CD4-positive, alpha-beta T cell treated with Interleukin-4 for 1 hour (primary cell): ENCODE measurements at places on chromosomes 7 and 10.
A peak's percentile ranks its signal among the peaks of the same experiment; 100 is the strongest.

DNA sequence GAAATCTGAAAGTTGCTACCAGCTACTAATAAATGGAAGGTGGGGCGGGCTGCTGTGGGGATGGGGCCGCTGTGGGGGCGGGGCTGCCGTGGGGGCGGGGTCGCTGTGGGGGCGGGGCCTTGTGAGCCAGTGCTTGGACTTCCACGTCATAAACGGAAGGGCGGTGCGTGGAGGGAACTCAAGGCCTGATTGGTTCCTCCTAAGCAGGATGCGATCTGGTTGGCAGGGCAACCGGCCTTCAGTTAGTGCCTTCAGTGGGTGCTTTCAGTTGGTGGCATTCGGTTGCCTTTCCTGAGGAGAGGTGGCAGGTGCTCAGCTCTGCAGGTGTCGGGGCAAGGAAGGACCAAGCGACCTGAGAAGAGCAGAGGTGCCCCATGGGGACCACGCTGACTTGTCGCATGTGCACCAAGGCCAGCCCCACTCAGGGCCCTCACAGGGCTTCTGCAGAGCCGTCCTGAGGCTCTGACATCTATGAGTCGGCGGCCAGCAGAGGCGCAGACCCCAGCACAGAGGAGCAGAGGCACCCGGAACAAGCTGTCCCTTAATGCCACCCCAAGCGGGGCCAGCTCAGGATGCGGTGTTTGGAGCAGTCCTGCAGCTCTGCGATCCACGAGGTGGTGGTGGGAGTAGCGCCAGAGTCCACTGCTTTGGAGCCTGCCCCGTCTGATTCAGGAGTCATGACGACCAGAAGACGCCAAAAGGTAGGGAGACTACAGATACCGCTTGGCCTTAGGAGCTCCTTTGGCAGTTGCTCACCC is 54.4 kb upstream of the PDSS1 start:
- no peak for DNase-seq

DNA sequence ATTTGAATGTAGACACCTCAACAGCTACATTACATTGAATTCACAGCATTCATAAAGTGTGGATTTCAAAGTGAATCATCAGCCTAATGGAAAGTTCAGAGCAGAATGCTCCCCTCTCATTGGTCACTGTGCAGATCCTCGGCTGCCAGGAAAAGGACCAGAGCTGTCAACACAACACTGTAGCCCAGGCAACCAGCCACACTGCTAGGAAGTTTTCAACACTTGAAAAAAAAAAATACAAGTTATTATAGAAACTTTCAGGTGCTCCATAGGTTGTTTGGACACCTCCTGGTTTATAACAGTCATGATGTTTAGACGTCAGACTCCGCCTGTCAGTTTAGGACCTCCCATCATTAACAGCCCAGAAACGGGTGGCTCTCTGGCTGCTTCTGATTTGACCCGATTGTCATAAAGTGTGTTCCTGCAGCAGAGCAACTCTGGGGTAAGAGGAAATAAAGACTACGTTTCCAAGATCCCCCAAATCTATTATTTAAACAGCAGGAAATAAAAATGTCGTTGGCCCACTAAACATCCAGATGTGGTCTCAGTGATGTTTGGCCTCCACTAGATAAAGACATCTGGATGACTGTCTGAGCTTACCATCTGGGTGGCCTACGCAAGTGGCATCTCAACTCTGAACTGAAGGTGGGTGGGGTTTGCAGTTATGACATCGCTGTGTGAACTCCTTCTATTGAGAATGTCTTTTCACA is 117.4 kb downstream of the CABCOCO1 start:
- no peak for DNase-seq

DNA sequence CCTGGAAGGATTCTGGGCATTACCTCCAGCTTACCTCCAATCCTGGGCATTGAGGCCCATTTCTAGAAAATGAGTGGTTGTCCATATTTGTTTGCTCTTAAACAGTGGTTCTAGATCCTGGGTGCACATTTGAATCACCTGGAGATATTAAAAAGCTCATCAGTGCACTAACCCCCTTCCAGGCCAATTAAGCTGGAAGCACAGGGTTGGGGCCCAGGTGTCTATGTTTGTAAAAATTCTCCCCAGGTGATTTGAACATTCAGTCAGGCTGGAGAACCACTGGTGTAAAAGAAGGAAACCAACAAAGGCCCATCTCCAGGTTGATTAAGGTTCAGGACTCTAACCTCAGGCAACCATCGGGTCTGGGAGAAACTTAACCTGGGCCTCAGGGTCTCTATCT is 102.6 kb upstream of the NANOS1 start:
- DNase-seq, result no peak

GRCh38 chr10:36119455-36119854 is 477.4 kb upstream of the FZD8 start:
- no peak for DNase-seq

DNA sequence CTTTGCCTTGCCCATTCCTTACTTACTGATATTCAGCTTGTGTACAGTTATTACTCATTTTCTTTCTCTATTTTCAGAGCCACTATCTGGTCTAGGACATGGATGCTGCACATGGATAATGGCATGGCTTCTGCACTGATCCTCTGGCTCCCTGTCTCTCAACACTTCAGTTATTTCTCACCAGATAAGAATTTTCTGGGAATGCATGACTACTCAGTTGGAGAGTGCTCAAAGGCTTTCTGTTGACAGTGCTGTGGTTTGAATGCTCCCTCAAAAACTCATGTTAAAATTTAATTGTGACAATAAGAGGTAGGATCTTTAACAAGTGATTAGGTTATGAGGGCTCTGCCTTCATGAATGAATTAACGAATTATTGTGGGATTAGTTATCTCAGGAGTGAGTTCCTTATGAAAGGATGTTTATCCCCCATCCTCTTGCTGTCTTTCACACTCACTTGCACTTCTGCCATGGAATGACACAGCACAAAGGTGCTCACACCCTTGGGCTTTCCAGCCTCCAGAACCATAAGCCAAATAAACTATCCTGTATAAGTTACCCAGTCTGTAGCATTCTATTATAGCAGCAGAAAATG is 16.1 kb upstream of the PIK3CG start:
- DNase-seq, result no peak

- DNase-seq, result no peak
Observed at GRCh38 chr7:1228545-1229201, 4.0 kb upstream of the UNCX start.

- DNase-seq, result peak; percentile 6
Observed at GRCh38 chr10:48469516-48470020, 135.3 kb downstream of the ARHGAP22 start.

GRCh38 chr7:17524746-17525145 is 226.3 kb downstream of the AHR start:
- DNase-seq, result no peak

GRCh38 chr7:113945018-113945938 is 26.5 kb upstream of the PPP1R3A start:
- DNase-seq, result no peak

- no peak for DNase-seq
Observed at GRCh38 chr10:72483471-72483870, 128.8 kb upstream of the DNAJB12 start.

- no peak for DNase-seq
Observed at GRCh38 chr7:2198760-2199159, 34.0 kb downstream of the MAD1L1 start.

GRCh38 chr10:78542521-78542920 is 508.9 kb downstream of the RPS24 start:
- no peak for DNase-seq

DNA sequence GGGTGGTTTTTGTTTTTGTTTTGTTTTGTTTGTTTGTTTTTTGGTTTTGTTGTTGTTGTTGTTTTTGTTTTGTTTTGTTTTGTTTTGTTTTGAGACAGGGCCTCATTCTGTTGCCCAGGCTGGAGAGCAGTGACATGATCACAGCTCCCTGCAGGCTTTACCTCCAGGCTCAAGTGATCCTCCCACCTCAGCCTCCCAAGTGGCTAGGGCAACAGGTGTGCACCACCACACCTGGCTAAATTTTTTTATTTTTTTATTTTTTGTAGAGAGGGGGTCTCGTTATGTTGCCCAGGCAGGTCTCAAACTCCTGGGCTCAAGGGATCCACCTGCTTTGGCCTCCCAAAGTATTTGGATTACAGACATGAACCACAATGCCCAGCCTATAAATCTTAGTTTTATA is 115.9 kb upstream of the NFE2L3 start:
- DNase-seq, result no peak

- no peak for DNase-seq
Observed at GRCh38 chr7:57416601-57417358, 33.2 kb upstream of the ZNF716 start.

- DNase-seq, result no peak
Observed at GRCh38 chr10:111109501-111110242, 32.8 kb downstream of the ADRA2A start.

DNA sequence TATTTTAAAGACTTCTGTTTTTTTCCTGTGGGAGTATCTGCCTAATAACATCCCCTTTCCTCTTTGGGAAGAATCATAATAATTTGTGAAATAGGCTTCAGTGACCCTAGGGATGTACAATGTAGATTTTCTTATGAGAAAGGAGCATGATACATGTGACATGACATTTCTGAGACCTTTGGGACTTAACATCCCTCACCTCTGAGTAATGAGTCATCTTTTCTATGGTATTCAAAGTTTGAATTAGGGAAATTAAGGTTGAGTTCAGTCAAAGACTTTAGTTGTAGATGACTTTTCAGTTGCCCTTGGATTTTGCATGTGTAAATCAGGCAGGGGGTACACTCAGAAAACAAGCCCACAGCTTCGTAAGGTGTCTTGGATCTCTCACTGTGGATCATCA is 14.3 kb downstream of the GRK5 start:
- no peak for DNase-seq

DNA sequence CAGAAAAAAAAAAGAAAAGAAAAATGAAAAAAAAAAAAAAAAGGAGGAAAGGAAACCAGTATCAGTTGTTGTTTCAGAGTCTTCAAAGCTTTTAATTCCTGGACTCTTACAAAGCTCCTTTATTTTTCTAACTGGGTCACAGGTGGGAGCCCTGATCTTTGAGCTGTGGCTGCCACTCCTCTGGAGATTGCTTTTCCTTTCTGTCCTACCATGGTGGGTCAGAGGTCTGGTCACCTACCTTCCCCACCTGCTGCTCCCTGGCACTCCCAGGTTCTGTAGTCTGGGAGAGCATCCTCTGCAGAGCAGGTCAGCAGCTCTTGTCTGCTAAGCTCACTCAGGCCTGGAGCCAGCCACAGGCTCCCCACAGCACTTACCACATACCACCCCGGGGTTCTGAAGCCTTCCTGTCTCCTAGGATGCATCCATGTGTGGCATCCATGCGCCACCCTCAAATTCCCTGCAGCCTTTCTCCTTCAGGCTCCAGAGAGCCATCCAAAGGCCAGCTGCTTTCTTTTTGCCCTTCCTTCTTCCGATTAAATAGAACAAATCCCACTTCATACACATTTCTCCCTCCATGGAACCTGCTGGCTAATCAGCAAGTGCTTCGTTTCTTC is 73.2 kb upstream of the TPK1 start:
- no peak for DNase-seq

GRCh38 chr10:4136121-4136520 is 351.1 kb upstream of the KLF6 start:
- no peak for DNase-seq

GRCh38 chr10:12448340-12448728 is 99.0 kb downstream of the CAMK1D start:
- DNase-seq, result no peak

DNA sequence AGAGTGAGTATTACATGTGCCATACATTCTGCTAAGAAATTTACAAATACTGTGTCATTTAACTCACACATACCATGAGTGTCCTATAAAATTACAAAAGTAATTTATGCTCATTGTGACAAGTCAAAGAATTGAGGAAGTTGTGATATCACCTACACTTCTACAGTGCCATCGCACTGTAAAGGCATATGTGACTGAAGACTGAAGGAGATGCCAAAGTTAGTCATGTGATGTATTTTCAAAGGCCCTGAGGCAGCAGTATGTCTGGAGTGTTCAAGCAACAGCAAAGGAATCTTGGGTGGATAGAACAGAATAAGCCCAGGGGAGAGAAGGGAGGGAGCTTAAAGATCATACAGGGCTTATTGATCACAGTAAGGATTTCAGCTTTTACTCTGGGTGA is 176.8 kb downstream of the WNT2 start:
- no peak for DNase-seq

GRCh38 chr7:121001234-121001906 is 12.9 kb downstream of the CPED1 start:
- no peak for DNase-seq

DNA sequence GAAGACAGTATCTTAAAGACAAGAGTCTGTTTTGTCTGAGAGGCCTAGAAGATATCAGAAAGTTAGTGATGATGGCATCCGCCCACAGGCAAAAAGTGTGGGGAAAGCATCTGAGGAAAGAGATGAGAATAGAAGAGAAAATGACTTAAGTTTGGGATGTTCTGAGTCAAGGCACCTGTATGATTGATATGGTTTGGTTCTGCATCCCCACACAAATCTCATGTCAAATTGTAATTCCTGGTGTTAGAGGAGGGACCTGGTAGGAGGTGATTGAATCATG is 568.2 kb upstream of the MGMT start:
- no peak for DNase-seq

GRCh38 chr7:38223306-38223705 is 45.3 kb downstream of the STARD3NL start:
- no peak for DNase-seq

DNA sequence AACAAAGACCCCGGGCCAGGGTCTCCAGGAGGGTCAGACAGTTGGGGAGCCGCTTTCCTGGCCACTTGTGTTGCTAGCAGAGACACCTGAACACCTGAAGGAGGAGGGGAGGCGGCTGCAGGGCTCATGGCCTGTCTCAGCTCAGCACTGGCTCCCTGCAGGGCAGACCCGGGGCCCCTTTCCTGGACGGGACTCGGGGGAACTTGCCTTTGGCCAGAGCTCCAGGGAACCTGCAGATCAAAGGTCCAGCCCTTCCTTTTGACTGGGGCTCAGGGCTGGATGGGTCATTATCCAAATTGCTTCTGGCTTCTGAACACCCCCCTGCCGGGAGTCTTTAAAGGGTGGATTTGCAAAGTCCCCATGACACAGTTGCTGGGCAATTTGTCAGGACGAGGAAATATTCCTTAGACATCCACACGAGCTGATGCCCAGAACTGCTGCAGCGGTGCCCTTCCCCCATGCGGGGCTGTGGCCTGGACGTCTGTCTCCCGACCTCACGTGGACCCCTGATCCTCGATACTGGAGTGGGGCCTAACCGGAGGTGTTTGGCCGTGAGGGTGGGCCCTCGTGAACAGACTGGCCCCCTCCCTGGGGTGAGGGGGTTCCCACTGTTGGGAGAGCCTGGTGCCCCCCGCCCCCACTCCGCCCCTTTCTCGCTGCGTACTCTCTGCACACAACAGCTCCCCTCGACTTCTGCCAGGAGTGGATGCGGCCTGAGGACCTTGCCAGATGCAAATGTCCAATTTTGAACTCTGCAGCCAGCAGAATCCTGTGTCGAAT is 194.3 kb downstream of the ELFN1 start:
- no peak for DNase-seq

GRCh38 chr10:130772676-130773075 is 538.8 kb downstream of the TCERG1L start:
- no peak for DNase-seq

- no peak for DNase-seq
Observed at GRCh38 chr7:105643384-105643783, 62.1 kb upstream of the EFCAB10 start.

- no peak for DNase-seq
Observed at GRCh38 chr7:137703291-137704010, 143.3 kb downstream of the DGKI start.
